ENCODE measurements at places on chromosomes 7 and 10. TPM values are rescaled to one million over a fixed set of nuclear protein-coding genes. Genes with fewer than 3 reads are reported as not detected.
A peak's percentile ranks its signal among the peaks of the same experiment; 100 is the strongest.

GRCh38 chr10:106931159-106931852 lies 233.2 kb downstream of the SORCS1 start:
- H3K36me3 ChIP-seq: no peaks in the 10 kb centered on the region
- H3K27ac ChIP-seq: no peak overlapping the region
- H3K4me3 ChIP-seq: no peak overlapping the region

DNA sequence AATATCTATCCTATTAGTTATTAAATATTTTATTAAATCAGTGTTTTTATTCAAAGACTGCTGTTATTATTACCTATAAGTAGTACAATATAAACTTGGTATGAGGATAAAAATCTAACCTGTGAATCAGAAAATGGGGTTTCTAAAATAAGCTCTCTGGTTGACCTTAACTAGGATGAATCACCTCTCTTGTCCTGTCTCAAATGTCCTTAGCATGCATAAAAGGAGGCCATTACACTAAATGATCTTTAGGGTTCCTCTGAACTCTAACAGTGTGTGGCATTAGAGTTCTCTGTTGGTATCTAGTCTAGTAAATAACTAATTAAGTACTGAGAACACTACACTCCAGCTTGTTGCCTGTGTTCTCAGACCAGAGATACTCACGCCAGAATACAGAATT lies 143.1 kb upstream of the LRRTM3 start:
- no peaks in the 10 kb centered on the region for H3K36me3 ChIP-seq
- no peaks in the 10 kb centered on the region for H3K27me3 ChIP-seq
- H3K4me3 ChIP-seq: no peak overlapping the region
- no peak for DNase-seq
- H3K4me1 ChIP-seq: no peaks in the 10 kb centered on the region

- no peak overlapping the region for H3K4me3 ChIP-seq
- H3K36me3 ChIP-seq: no peaks in the 10 kb centered on the region
- H3K27me3 ChIP-seq: no peaks in the 10 kb centered on the region
- no peak for DNase-seq
- H3K27ac ChIP-seq: no peak overlapping the region
Measured at GRCh38 chr10:107423903-107424302, 259.4 kb upstream of the SORCS1 start.

ABCB1 gene
- 13.4 TPM for total RNA-seq

CDNF gene
- total RNA-seq: 0.99 TPM

SPAM1 gene
- not detected for total RNA-seq

RELN gene
- 0.15 TPM for total RNA-seq

DNA sequence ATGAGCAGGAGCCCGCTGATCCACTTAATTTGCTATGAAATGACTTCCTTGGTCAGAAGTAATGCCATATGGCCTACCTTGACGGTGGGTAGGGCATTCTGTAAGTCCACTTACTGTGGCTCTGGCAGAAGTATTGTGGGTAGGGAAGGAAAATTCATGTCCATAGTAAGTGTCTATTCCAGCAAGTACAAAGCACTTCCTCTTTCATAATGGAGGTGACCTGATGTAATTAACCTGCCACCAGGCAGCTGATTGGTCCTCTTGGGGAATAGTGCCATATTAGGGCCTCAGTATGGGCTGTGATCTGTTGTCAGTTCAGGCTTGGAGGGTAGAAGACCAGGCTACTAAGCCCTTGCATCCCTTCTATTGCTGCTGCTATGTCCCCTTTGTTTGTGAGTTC lies 103.9 kb downstream of the SLC37A3 start:
- H3K36me3 ChIP-seq: no peaks in the 10 kb centered on the region
- H3K27ac ChIP-seq: no peak overlapping the region
- no peaks in the 10 kb centered on the region for H3K27me3 ChIP-seq
- no peak overlapping the region for H3K4me3 ChIP-seq
- no peak for DNase-seq
- no peaks in the 10 kb centered on the region for H3K4me1 ChIP-seq

MYL7 gene
- total RNA-seq: not detected

AKR1C4 gene
- not detected for total RNA-seq

DNA sequence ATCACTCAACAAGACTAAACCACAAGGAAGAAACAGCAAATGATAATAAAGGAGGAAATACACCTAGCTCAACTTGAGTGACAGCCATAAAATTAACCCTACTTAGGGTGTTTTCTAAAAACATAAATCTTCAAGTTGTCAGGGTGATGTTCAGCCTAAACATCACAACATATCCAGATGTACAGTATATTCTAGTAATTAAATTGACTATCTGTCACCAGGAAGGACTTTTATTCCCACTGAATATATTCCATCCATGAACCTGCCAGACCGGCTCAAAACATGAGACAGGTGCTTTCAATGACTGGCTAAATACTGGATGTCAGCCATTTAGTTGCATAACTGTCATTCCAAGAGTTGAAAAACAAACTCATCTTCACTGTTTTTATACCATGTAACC lies 298.1 kb upstream of the NEBL start:
- H3K36me3 ChIP-seq: no peaks in the 10 kb centered on the region
- H3K27me3 ChIP-seq: no peaks in the 10 kb centered on the region
- no peak for DNase-seq
- H3K4me1 ChIP-seq: no peaks in the 10 kb centered on the region
- H3K27ac ChIP-seq: no peak overlapping the region
- no peak overlapping the region for H3K4me3 ChIP-seq

GRCh38 chr7:21946222-21946709 lies 567 bp upstream of the CDCA7L start:
- DNase-seq: no peak
- H3K4me3 ChIP-seq: peak overlapping the region; percentile 80
- H3K4me1 ChIP-seq: peaks cover 50% of the 10 kb centered on the region
- no peaks in the 10 kb centered on the region for H3K27me3 ChIP-seq
- no peaks in the 10 kb centered on the region for H3K36me3 ChIP-seq
- H3K27ac ChIP-seq: peak overlapping the region; percentile 91

DNA sequence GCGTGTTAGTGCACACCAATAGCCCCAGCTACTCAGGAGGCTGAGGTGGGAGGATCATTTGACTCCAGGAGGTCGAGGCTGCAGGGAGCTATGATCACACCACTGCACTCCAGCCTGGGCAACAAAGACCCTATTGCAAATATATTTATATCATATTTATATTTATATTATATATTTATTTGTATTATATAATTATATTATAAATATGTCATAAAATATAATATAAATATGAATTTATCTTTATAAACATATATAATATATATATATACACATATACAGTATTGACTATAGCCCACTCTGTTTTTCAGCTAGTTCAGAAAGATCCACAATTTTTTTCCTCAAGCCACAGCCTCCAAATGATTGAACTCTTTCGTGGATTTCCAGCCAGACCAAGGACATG lies 45.3 kb upstream of the MYL10 start:
- no peaks in the 10 kb centered on the region for H3K27me3 ChIP-seq
- H3K27ac ChIP-seq: no peak overlapping the region
- H3K4me1 ChIP-seq: no peaks in the 10 kb centered on the region
- no peaks in the 10 kb centered on the region for H3K36me3 ChIP-seq
- DNase-seq: no peak

DNA sequence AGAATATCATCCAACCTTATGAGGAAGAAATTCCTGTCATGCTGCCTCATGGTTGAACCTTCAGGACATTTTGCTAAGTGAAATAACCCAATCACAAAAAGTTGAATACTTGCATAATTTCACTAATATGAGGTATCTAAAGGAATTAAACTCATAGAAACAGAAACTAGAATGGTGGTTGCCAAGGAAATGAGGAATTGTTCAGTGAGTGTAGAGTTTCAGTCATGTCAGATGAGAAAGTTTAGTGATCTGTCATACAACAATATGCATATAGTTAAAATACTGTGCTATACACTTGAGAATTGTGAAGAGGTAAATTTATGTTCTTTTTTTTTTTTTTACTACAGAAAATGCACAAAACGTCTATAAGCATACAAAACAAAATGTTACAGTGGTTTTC lies 60.7 kb downstream of the R3HCC1L start:
- H3K27ac ChIP-seq: no peak overlapping the region
- no peak for DNase-seq
- H3K27me3 ChIP-seq: no peaks in the 10 kb centered on the region
- no peaks in the 10 kb centered on the region for H3K4me1 ChIP-seq

CEP55 gene
- 58.9 TPM for total RNA-seq

SLC16A9 gene
- total RNA-seq: not detected

DNA sequence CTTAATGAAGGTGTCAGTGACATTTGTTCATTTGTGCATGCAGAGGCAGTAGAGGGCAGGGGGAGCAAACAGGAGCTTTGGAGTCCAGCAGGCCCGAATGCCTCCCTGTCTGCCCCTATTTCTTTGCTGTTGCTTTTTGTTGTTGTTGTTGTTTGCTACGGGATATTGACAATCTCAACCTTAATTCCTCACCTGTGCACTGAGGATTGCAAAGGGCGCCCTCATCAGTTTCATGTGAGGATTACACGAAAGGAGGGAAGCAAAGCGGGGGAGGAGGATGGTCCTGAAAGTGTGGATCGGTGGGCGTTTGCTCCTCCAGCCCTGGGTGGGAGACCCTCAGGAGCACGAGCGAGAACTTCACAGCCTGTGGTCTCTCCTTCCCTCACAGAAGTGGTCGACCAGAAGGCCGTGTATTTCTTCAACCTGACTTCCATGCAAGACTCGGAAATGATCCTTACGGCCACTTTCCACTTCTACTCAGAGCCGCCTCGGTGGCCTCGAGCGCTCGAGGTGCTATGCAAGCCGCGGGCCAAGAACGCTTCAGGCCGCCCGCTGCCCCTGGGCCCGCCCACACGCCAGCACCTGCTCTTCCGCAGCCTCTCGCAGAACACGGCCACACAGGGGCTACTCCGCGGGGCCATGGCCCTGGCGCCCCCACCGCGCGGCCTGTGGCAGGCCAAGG lies 9.6 kb downstream of the GDF10 start:
- H3K4me3 ChIP-seq: no peak overlapping the region
- no peaks in the 10 kb centered on the region for H3K4me1 ChIP-seq
- no peaks in the 10 kb centered on the region for H3K27me3 ChIP-seq
- DNase-seq: no peak
- H3K27ac ChIP-seq: no peak overlapping the region

Data from endothelial cell of umbilical vein (primary cell).